GM23248 (cell line): ENCODE measurements at places on chromosomes 7 and 10. TPM values are rescaled to one million over a fixed set of nuclear protein-coding genes. Genes with fewer than 3 reads are reported as not detected.

The PLAC9 gene
- total RNA-seq: 8.8 and 19.6 TPM in 2 replicates

The MSANTD7 gene
- 13.8 and 15.9 TPM in 2 replicates for total RNA-seq

- no peak for DNase-seq
Measured at GRCh38 chr7:108322925-108323832, 133.1 kb downstream of the NRCAM start.

DNA sequence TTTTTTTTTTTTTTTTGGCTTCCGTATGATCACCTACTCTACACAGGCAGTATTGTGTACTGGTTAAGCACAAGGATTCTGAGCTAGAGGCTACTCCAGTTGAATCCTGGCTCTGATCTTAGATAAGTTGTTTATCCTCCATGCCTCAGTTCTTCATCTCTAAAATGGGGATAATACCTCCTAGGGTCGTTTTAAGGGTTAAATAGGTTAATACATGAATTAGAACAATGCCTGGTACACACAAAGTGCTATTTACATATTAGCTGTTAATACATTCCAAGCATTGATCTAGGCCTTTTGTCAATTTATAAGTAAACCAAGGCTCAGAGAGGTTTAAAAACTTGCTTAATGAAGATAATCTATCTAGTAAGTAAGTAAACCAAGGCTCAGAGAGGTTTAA, 59.0 kb downstream of the ST7 start:
- no peak for DNase-seq

DNA sequence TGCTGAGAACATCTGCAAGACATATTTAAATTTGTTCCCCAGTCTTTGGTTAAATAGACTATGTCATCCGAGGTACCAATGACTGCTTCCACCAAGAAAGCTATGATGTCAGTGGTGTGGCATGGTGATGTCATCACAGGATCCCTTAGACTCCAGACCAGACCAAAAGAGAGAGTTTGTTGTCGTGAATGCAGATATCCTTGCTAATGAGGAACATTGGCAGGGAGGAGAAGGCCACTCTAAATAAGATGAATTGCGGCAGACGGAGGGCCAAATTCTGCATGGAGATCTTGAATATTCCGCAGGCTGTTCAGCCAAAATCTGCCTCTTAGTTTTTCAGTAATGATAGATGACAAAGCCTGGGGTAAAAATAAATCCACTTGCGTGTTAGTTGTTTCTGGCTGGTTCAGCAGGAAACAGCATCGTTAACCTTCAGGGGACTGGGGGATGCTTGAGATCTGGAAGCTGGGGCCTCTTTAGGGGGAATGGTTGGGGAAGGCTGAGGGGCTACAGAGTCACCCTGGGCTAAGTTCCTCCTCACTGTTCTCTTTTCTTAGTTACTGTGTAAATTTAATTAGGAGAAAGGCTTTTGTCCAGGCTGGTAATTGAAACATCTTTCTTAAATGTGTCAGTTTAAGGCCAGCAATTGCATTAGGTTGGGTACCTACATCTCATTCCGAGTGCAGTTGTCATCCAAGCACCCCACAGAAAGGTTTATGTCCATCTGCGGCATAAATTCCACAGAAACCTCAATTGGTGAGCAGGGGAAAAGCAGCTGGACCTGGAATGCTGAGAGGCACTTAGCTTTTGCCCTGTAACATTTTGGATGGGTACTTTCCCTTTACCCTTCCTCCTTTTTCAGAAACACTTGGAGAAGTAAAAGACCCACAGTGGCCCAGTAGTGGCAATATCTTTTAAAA, 11.6 kb upstream of the CAMK1D start:
- DNase-seq: peak; percentile 23

The VSTM4 gene
- 8.7 and 9.5 TPM in 2 replicates for total RNA-seq

The VIPR2 gene
- not detected in 2 replicates for total RNA-seq

GRCh38 chr7:48144291-48144768, 26.9 kb upstream of the ABCA13 start:
- no peak for DNase-seq

GRCh38 chr7:78924581-78924980, 528.9 kb downstream of the MAGI2 start:
- DNase-seq: peak; percentile 61

DNA sequence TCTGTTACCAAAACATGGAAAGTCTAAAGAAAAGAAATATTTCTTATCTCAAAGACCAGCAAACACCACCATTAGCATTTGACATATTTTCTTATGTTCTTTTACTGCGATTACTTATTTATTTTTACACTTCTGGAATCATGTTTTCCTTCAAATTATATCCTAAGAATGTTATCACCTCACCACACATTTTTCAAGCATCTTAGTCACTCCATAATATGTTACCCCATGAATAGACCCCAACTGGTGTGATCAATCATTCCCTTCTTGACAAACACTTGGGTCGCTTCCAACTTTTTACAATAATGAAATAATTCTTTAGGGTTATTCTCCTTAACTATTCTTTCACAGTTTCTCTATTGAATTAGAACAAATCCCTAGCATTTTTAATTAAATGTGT, 67.4 kb downstream of the AMPH start:
- no peak for DNase-seq

GRCh38 chr10:13945390-13946208, 358.8 kb downstream of the PRPF18 start:
- no peak for DNase-seq

- DNase-seq: peak; percentile 79
Measured at GRCh38 chr10:97463363-97464132, 17.6 kb downstream of the ZDHHC16 start.

- no peak for DNase-seq
Measured at GRCh38 chr10:33214174-33214573, 120.3 kb downstream of the NRP1 start.

GRCh38 chr7:123581162-123581459, 20.5 kb upstream of the ASB15 start:
- DNase-seq: no peak

The FGFR2 gene
- not detected in 2 replicates for total RNA-seq

GRCh38 chr10:102491136-102491535, 11.4 kb downstream of the ACTR1A start:
- DNase-seq: no peak

DNA sequence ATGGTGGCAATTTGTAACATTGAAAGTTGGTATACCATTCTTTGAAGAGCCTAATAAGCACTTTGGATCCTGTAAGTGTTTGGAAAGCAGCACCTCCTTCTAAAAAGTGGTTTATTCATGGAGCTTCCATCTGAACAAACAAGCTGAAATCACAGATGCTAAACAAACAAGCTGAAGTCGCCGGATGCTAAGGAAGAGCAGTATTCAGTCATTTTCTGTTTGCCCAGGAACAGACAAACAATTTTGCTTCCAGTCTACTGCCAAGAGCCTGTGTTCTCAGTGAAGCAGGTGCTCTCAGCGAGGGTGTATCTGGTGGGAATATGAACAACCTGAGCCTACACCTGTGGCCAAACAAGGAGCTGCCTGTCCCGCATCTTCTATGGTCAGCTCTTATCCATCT, 6.3 kb downstream of the COL28A1 start:
- no peak for DNase-seq

GRCh38 chr7:38681882-38682281, 50.7 kb upstream of the AMPH start:
- peak; percentile 18 for DNase-seq

The TRAPPC14 gene
- 7.0 and 11.8 TPM in 2 replicates for total RNA-seq

DNA sequence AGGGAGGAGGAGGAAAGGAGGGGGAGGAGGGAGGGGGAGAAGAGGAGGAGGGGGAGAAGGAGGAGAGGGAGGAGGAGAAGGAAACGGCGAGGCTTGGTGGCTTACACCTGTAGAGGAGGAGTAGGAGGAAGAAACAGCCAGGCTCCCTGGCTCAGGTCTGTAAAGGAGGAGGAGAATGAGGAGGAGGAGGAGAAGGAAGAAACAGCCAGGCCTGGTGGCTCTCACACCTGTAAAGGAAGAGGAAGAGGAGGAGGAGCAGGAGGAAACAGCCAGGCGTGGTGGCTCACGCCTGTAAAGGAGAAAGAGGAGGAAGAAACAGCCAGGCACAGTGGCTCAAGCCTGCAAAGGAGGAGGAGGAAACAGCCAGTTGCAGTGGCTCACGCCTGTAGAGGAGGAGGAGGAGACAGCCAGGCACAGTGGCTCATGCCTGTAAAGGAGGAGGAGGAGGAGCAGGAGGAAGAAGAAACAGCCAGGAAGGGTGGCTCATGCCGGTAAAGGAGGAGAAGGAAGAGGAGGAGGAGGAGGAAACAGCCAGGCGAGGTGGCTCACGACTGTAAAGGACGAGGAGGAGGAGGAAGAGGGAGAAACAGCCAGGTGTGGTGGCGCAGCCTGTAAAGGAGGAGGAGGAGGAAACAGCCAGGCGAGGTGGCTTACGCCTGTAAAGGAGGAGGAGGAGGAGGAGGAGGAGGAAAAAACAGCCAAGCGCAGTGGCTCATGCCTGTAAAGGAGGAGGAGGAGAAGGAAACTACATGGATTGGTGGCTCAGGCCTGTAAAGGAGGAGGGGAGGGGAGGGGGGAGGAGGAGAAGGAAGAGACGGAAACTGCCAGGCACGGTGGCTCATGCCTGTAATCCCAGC, 14.9 kb upstream of the CRCP start:
- DNase-seq: peak; percentile 87

DNA sequence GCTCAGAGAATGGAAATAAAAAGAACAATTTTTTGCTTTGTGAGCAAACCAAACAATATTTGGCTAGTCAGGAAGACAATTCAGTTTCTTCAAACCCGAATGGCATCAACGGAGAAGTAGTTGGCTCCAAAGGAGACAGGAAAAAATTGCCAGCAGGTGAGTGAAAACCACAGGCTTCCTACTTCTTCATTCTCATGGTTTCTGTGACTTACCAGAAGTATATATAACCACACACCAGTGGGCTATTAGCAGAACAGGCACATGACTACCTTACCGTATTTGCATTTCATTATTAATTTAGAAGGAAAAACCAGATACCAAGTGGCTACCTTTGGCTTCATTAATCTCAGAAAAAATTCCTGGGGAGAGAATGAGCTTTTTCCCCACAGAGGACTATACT, 8.8 kb downstream of the TDRD1 start:
- DNase-seq: no peak

DNA sequence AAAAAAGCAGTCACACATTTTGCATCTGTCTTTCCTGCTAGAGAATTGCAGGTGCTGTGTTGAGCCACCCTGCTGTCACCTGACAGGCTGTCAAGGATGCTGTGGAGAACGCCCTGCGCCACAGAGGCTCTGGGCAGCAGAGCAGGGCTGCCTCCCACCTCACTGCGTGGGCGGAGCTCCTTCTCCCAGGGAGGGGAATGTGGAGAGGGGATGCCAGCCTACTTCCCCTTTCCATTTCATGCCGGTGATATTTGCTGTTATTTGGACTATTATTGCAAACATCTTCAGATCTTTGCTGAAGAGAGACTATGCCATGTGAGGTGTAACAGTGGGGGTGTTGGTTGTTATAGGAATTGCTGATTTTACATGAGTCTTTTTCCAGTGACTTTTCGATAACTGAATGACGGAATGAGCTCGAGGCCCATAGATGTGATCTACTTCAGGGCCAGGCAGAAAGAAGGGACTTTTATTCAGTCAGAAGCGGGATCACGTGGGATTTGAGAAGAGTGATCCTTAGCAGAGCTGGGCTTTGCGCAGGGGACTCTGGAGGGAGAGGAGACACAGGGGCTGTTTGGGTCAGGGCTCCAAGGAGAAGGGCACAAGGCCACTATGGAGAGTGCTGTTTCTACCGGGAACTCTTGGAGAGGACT, 13.6 kb upstream of the PRKAG2 start:
- no peak for DNase-seq

- no peak for DNase-seq
Measured at GRCh38 chr7:146002431-146003078, 114.0 kb upstream of the CNTNAP2 start.

- peak; percentile 82 for DNase-seq
Measured at GRCh38 chr7:80640846-80641245, 2.4 kb downstream of the CD36 start.

- peak; percentile 56 for DNase-seq
Measured at GRCh38 chr7:133530682-133531081, 277.8 kb downstream of the EXOC4 start.

The RAMP3 gene
- total RNA-seq: not detected in 2 replicates

- DNase-seq: no peak
Measured at GRCh38 chr7:40003597-40003996, 53.5 kb downstream of the CDK13 start.

GRCh38 chr7:117067340-117067739, 114.0 kb downstream of the ST7 start:
- peak; percentile 35 for DNase-seq

- no peak for DNase-seq
Measured at GRCh38 chr7:2084781-2085505, 147.8 kb downstream of the MAD1L1 start.

The CYP3A4 gene
- total RNA-seq: not detected in 2 replicates

The BTBD16 gene
- not detected in 2 replicates for total RNA-seq

The PGAM2 gene
- total RNA-seq: not detected in 2 replicates

- no peak for DNase-seq
Measured at GRCh38 chr7:48183965-48184364, 12.7 kb downstream of the ABCA13 start.

The PNLIPRP1 gene
- not detected in 2 replicates for total RNA-seq

The IGFBP3 gene
- 29,310 and 34,986 TPM in 2 replicates for total RNA-seq

The TNS3 gene
- total RNA-seq: 47.0 and 48.1 TPM in 2 replicates

DNA sequence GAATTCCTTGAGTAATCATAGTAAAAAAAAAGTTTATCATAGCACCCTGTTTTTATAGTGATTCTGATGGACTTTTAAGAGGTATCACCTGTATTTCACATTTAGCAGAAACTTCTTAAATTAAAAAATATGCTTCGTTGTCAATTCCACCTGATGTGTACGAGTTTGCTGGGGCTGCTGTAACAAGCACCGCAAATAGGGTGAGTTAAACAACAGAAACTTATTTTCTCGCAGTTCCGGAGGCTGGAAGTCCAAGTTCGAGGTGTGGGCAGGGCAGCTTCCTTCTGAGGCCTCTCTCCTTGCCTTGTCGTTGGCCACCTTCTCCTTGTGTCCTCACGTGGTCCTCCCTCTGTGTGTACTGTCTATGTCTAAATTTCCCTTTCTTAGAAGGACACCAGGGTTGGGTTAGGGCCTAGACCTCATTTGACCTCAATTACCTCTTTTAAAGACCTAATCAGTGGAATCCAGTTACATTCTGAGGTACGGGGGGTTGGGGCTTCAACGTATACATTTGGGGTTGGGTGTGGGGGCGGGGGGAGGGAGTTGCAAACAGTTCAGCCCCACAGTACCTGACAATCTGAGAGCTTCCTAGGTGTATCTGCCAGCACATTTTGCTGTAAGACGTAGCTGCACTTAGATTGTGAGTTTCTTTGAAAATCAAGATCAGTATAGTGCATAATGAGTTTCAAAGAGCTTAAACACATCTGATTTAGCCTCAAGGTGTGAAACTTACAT, 72.7 kb downstream of the RBM33 start:
- no peak for DNase-seq

The EPO gene
- not detected in 2 replicates for total RNA-seq

DNA sequence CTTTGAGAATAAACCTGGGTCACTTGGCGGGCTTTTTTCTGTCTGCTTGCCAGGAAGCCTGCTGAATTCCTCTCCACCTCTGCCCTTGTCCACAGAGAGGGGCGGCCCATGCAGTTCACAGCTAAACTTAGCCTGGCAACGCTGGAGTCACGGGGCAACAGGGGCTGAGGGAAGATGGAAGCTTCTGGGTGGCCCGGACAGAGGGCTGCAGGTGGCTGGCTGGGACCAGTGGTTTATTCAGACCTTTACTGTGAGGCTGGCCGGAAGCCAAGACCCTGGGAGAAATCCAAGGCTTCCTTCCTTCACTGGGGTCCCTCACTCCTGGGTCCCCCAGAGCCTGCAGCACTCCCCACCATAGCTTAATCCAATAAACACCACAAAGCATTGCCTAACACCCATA, 17.0 kb downstream of the ITPRIP start:
- no peak for DNase-seq

GRCh38 chr10:6746782-6747181, 166.7 kb upstream of the PRKCQ start:
- DNase-seq: peak; percentile 69

GRCh38 chr7:1401011-1401410, 58.3 kb downstream of the MICALL2 start:
- no peak for DNase-seq
